Prostate gland (tissue), 2 donors: ENCODE measurements at places on chromosomes 5 and 9. TPM values are rescaled to one million over a fixed set of nuclear protein-coding genes. Genes with fewer than 3 reads are reported as not detected.

DBN1 gene
- total RNA-seq, result 33.1 TPM

PTBP3 gene
- total RNA-seq, result 140 TPM

PHF24 gene
- total RNA-seq, result 111 TPM

HIGD2A gene
- 172 TPM for total RNA-seq

FOXD4L4 gene
- total RNA-seq, result not detected

DNA sequence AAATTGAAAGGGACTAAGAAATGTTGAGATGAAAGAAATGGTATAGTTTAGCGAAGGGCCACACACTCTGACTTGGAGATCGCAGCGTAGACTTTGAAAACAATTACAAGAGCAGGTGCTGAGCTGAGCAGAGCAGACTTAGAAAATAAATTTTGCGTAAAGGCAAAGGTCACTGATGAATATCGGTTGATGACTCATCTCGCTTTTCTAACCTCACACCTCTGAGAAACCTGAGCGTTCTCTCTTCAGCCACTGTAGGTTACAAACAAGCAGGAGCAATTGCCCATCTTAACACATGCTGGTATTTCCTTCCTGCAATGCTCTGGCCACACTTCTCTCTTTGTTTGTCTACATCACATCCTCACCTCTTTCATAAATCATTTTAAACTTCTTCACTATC is 190.6 kb upstream of the C9orf72 start:
- H3K27me3 ChIP-seq, result no peaks in the 10 kb centered on the region
- no peak overlapping the region for H3K27ac ChIP-seq
- no peak for DNase-seq
- H3K36me3 ChIP-seq, result no peaks in the 10 kb centered on the region
- H3K4me1 ChIP-seq, result no peaks in the 10 kb centered on the region

DNA sequence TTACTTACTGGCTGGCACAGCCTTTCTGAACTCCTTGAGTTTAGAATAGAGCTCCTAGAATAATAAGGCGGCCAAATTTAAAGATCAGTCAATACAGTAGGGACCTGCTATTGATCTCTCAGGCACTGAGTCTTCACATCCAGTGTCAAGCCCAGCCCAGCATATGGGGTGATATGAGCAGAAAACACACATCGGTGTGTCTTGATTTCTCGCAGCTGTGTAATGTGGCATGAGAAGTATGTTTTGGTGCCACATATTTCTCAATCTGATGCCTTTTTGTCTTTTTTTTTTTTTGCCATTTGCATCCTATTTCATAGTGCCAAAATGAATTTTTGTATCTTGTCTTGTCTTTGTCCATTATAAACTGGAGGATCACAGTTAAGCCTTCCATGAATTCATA is 51.4 kb upstream of the FSD1L start:
- no peak for DNase-seq
- H3K36me3 ChIP-seq, result no peaks in the 10 kb centered on the region
- no peak overlapping the region for H3K27ac ChIP-seq
- no peak overlapping the region for H3K4me3 ChIP-seq
- H3K4me1 ChIP-seq, result no peaks in the 10 kb centered on the region

DNA sequence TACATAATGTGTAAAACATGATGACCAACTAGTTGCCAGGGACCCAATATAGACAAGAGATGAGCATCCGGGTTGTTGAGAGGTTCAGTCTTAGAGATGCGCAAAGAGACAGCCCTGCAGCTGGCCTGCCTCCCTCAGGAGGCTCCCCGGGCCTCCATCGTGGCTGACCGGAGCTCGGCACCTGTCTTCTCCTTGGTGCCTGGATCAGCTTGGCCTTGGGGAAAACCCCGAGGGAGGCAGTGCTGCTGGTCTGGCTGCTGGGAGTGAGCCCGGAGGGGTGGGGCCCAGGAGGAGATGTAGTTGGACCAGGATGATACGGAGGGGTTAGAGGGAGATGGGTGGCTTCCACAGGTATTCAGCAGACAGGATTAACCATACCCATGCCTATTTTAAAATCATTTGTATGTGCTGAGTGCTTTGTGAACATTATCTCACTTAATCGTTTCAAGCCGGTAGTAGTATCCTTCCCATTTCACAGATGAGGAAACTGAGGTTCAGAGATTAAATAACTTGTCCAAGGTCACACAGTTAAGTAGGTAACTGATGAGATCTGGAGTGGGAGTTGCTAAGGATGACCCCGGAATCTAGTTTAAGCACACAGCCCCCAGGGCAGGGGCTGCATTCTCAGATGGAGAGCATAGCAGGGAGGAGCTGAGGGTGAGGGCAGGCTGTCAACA is 173.8 kb downstream of the COL23A1 start:
- no peak overlapping the region for H3K4me3 ChIP-seq
- DNase-seq, result no peak
- H3K27ac ChIP-seq, result no peak overlapping the region
- no peaks in the 10 kb centered on the region for H3K36me3 ChIP-seq
- H3K4me1 ChIP-seq, result no peaks in the 10 kb centered on the region

DNA sequence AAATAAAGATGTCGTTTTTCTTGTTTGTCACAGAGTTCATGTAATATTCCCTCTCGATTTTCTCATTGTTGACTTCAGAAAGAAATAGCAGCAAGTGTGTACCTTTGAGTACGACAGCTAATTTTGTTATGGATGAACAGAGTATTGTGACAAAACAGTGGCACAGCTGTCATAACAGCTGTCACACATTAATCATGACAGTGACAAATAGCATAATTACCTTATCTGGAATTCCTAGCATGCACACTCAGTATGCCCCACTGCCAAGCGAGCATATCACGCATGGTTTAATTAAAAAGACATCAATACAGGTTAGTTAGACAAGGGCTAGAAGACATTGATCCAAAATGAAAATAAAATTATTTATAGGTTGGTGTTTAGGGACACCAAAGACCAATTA is 375.1 kb downstream of the SPATA31D1 start:
- H3K36me3 ChIP-seq, result no peaks in the 10 kb centered on the region
- no peak for DNase-seq
- H3K27me3 ChIP-seq, result no peaks in the 10 kb centered on the region
- H3K4me1 ChIP-seq, result no peaks in the 10 kb centered on the region
- no peak overlapping the region for H3K27ac ChIP-seq
- no peak overlapping the region for H3K4me3 ChIP-seq

DNA sequence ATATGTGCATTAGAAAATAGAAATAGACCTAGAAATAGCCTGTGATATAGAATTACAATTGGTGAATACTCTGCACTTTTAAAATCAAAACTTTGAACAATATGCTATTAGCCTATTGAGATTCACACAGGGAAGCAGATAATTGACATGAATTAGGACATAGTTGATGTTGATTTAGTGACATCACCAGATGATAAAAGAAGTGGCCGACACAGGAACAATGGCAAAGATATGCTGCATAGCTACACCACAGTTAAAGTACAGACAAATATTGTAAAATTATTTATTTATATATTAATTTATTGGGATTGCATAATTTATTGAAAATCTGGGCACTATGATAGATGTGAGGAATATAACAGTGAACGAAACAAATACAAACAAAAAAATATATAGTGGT is 261.5 kb upstream of the CCNH start:
- DNase-seq, result no peak
- H3K4me1 ChIP-seq, result no peaks in the 10 kb centered on the region
- H3K27me3 ChIP-seq, result no peaks in the 10 kb centered on the region
- H3K4me3 ChIP-seq, result no peak overlapping the region
- H3K27ac ChIP-seq, result no peak overlapping the region

- DNase-seq, result no peak
- no peak overlapping the region for H3K4me3 ChIP-seq
- no peaks in the 10 kb centered on the region for H3K27me3 ChIP-seq
- H3K4me1 ChIP-seq, result no peaks in the 10 kb centered on the region
Measured at GRCh38 chr5:87649455-87649854, 236.7 kb upstream of the CCNH start.

DNA sequence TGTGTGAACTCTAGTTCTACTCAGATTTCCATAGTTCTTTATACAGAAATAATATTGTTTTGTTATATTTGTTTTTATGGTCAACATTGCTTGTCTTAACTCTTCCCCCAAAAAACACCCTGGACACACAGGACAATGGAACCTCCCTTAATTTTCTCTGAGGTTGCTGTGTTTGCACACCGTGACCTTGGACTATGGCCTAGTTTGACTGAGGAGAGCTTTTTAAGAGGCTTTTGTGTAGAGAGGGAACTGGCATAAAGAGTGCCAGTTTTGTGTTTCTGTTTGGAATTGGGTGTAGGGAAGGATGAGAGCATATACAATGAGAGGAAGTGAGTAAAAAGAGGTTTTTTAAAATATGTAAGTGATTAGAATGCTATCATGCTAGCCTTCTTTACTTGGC is 101.1 kb upstream of the MEF2C start:
- no peak overlapping the region for H3K4me3 ChIP-seq
- no peaks in the 10 kb centered on the region for H3K27me3 ChIP-seq
- H3K36me3 ChIP-seq, result no peaks in the 10 kb centered on the region

- no peaks in the 10 kb centered on the region for H3K27me3 ChIP-seq
- no peak overlapping the region for H3K27ac ChIP-seq
- no peaks in the 10 kb centered on the region for H3K4me1 ChIP-seq
- no peak overlapping the region for H3K4me3 ChIP-seq
- no peak for DNase-seq
Measured at GRCh38 chr5:68032216-68032762, 183.3 kb upstream of the PIK3R1 start.

DNA sequence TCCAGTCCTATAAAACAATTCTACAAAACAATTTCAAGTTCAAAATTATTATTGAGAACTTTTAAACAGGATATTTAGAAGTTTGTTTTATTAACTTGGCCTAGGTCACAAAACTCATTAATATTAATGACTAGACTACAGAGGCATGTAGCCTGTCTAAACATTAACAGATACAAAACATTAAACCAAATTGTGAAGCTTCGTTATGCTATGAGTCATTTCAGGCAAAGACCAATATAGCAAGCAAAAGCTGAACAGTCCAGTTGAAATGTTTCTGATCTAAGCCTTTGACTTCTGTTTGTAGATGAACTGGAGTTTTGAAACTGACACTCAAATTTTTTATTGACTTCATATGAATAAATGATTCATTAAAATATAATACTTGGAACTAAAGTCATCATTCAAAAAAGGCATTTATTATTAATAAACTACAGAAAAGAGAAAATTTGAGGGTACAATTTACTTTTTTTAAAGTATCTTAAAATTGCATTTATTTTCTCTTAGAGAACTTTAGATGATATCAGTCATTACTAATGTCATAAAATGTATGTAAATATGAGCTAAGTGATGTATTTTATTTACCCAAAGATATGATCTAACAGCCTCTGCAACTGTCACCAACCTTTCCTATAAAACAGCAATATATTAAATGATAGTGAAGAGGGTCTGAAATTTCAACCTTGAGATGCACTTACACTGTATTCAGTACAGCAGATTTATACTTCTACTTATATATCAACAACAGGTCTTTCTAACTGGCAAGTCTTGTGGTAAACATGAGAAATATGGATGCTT is 188.8 kb downstream of the COMMD10 start:
- no peaks in the 10 kb centered on the region for H3K27me3 ChIP-seq
- DNase-seq, result no peak

- H3K27me3 ChIP-seq, result no peaks in the 10 kb centered on the region
- no peaks in the 10 kb centered on the region for H3K4me1 ChIP-seq
- no peak overlapping the region for H3K27ac ChIP-seq
- DNase-seq, result no peak
- H3K36me3 ChIP-seq, result no peaks in the 10 kb centered on the region
Measured at GRCh38 chr5:177195307-177195952, 61.9 kb downstream of the NSD1 start.

- H3K4me1 ChIP-seq, result no peaks in the 10 kb centered on the region
- no peak for DNase-seq
- no peak overlapping the region for H3K4me3 ChIP-seq
Measured at GRCh38 chr5:17879276-17879675, 245.0 kb downstream of the TAF11L14 start.

DNA sequence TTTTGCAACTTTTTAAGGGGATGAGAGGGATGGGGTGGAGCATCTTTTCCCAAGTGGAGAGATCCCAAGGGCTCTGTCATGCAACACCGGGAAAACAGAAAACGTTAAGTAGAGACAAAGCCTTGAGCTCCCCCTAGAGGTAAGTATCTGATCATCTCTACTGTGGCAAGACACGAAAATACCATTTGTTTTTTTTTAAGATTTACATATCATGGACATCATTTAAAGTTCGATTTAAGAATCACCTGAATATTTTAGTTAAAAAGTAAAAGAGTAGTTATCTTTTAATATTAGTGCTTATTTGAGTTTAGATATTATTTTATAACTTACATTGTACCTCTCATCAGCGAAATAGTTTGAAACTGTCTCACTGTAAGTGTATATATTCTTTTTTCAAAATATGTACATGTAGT is 200.4 kb downstream of the LRRC70 start:
- DNase-seq, result peak; percentile 22
- H3K27ac ChIP-seq, result no peak overlapping the region
- H3K4me1 ChIP-seq, result no peaks in the 10 kb centered on the region
- no peak overlapping the region for H3K4me3 ChIP-seq
- H3K27me3 ChIP-seq, result no peaks in the 10 kb centered on the region
- no peaks in the 10 kb centered on the region for H3K36me3 ChIP-seq

DNA sequence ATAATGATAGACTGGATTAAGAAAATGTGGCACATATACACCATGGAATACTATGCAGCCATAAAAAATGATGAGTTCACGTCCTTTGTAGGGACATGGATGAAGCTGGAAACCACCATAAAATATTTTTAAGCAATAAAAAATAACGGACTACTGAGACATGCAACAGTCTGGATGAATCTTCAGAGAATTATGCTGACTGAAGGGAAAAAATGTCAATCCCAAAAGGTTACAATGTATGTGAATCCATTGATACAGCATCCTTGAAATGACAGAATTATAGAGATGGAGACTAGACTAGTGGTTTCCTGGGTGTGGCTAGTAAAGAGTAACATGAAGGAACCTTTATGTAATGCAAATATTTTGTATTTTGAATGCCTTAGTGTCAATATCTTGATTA is 1808.6 kb upstream of the NUDT12 start:
- H3K4me1 ChIP-seq, result no peaks in the 10 kb centered on the region
- no peak for DNase-seq
- no peak overlapping the region for H3K4me3 ChIP-seq
- H3K27me3 ChIP-seq, result no peaks in the 10 kb centered on the region
- H3K27ac ChIP-seq, result no peak overlapping the region

GRCh38 chr5:168680395-168680794 is 101.2 kb upstream of the PANK3 start:
- no peaks in the 10 kb centered on the region for H3K4me1 ChIP-seq
- no peak overlapping the region for H3K27ac ChIP-seq
- H3K27me3 ChIP-seq, result no peaks in the 10 kb centered on the region
- H3K36me3 ChIP-seq, result no peaks in the 10 kb centered on the region
- H3K4me3 ChIP-seq, result no peak overlapping the region
